ENCODE measurements at places on chromosomes 12 and 14.

- DNase-seq: no peak
Measured at GRCh38 chr14:83607682-83608081, 1922.3 kb upstream of the FLRT2 start.

- no peak for DNase-seq
Measured at GRCh38 chr12:19191089-19191488, 61.6 kb downstream of the PLEKHA5 start.

- no peak for DNase-seq
Measured at GRCh38 chr14:74921053-74921620, 1.9 kb downstream of the RPS6KL1 start.

DNA sequence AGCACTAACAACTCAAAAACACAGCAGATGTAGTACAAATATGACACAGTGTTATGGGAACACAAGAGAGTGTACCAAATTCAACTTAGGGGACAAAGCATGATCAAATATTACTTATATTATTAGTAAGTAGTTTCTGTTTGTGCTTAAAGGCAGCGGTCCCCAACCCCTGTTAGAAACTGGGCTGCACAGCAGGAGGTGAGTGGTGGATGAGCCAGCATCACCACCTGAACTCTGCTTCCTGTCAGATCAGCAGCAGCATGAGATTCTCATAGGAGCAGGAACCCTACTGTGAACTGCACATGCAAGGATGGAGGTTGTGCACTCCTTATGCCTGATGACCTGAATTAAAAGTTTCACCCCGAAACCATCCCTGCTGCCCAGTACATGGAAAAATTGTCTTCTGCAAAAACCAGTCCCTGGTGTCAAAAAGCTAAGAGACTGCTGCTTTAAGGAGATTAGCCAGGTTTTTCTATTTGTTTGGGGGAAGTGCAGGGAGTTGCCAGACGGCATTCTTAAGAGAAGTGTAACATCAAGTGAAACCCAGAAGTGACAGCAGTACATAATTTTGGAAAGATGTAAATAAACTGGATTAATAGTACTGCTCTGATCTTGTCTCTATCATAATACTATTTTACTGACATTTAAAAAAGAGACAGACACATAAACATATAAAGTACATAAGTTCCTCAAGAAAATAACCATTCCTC is 26.7 kb downstream of the GTF2A1 start:
- no peak for DNase-seq

DNA sequence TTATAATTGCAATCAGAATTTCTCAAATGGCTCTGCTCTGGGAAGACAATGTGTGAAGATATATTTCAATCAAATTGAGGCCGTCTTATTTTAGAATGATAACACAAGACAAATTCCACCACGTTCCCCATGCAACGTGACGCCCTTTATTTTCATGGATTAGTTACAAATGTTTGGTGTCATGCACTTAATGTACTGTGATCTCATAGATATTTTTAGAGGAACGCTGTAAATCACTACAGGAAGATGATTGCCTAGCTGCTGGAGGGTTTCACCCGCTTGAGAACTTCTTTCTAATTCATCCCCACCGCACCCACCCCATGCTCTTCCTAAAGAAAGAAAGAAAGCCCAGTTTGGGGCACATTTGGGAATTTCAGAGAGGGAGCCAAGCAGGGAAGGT is 117.2 kb downstream of the PLXNC1 start:
- no peak for DNase-seq

GRCh38 chr12:56013482-56013881 is 7.4 kb upstream of the IKZF4 start:
- no peak for DNase-seq

DNA sequence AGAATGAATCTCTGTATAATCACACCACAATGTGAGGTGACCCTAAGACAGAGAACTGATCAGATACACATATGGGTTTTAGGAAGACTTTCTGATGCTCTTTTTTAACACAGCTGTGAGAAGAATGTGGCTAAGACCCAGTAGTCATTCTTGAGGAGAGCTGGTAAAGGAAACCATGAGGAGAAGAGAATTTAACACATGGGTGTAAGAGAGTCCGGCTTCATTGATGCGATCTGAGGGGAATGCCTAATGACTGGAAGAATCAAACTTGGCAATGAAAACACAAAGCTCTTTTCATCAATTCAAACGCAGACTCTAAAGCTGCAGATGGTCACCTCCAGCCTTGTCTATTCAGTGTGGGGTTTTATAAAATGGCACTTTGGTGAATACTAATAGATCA is 79.3 kb downstream of the FOXA1 start:
- no peak for DNase-seq

DNA sequence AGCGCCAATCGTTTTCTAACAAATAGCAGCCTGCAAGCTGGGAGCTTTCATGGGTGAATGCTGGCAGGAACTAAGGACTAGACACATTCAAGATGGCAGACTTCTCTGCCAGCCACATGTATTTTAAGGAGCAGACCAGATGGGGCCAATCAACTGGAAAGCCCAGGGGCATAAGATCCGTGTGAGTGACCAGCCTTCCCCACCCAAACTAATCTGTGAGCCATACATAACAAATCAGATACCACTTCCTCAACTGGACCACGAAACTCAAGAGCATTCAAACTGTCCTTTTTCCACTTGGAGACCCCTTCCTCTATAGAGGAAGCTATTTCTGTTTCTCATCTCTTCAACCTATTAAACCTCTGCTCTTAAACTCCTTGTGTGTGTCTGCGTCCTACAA is 9.7 kb downstream of the TCL1B start:
- DNase-seq: no peak

- no peak for DNase-seq
Measured at GRCh38 chr12:19323805-19324204, 115.5 kb upstream of the AEBP2 start.

DNA sequence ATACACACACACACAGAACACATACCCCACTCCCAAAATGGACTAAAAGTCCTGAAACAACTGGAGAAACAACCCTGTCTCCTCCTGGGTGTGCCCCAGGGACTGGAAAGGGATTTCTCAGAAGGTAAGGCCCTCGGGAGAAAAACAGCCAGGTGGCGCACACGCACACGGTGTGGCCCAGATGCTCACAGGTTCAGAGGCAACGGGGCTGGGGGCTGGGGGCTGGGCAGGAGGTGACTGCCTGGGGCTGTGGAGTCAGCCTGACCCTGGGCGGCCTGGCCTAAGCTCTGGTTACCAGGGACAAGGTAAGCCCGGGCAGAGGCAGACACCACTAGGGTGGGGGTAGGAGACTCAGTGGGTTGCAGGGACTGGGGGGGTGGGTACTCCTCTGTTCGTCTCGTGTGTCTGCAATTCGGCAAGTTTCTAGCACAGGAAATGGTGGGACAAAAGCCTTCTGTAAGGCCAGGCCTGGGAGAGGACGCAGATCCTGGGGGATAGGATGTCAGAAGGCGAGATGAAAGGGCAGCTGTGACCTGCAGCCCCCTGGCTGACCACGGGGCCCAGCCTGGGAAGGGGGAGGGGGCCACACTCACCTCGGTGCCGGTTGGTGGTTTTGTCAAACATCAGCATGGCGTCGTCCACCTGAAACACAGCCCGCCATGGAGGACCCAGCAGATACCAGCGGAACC is 10.4 kb downstream of the MSI1 start:
- DNase-seq: no peak

DNA sequence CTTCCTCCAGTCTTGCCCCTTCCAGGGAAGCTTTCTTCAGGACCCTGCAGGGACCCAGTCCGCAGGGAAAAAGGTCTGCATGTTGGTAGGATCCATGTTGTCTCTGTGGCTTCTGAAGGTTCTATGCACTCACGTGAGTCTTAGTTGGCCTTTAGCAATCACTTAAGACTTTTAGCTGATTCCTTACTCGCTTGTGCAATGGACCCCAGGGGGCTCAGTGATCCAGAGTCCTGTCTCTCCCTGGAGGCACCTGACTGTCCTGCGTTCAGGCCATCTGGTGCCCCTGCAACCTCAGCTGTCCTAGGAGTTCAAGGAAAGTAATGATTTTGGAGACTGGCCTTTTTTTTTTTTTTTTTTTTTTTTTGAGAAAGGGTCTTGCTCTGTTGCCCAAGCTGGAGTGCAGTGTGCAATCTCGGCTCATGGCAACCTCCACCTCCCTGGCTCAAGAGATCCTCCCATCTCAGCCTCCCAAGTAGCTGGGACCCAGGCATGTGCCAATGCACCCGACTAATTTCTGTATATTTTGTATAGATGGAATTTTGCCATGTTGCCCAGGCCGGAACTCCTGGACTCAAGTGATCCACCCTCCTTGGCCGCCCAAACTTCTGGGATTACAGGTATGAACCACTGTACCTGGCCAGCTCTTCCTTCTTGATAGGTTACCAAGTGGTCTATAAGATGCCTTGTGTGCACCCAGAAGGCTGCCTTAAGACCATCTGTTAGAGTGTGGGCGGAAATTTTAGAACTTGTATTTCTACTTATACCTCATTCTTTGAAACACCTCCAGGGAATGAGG is 4.6 kb downstream of the IFI27L2 start:
- no peak for DNase-seq

GRCh38 chr14:64279704-64280668 is 14.2 kb downstream of the ESR2 start:
- no peak for DNase-seq

DNA sequence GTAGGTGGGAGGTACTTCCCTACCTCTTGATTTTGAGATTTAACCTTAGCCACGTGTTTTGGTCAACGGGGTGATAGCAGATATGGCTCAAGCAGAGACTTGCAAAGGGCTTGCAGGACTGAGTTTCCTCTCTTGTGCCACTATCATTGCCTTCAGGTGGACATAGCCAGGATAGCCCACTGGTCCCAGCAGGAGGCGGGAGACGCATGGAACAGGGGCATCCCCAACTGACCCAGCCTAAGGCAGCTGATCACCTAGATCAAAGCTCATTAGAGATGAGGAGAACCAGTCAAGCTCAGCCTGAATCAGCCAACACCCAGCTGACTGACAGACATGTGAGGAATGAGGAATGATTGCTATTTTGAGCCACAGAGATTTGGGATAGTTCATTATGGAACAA is 49.6 kb downstream of the CALM1 start:
- DNase-seq: no peak

GRCh38 chr14:89794096-89794495 is 160.4 kb downstream of the EFCAB11 start:
- DNase-seq: no peak
